CD4-positive, alpha-beta T cell treated with Interferon alpha-2 for 1 hour (primary cell): ENCODE measurements at places on chromosomes 1 and 21.

DNA sequence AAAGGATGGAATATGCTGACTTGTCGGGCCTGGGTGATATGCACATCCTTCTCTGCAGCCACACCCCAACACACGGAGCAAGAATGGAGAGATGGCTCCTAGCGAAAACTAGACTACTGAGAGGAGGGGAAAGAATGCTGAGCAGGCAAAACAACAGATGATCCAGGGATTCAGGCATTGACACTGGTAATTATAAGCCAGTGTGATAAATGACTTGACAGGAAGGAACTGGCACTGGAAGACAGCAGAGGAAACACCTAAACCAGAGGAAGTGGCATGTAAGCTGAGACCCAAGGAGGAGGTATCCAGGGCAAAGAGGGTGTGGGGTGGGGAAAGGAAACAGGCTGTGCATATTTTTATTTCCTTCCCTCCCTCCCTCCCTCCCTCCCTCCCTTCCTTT, 31.7 kb upstream of the KHDRBS1 start:
- DNase-seq = peak; percentile 65

- no peak for DNase-seq
Measured at GRCh38 chr1:198125995-198126735, 30.6 kb upstream of the NEK7 start.

DNA sequence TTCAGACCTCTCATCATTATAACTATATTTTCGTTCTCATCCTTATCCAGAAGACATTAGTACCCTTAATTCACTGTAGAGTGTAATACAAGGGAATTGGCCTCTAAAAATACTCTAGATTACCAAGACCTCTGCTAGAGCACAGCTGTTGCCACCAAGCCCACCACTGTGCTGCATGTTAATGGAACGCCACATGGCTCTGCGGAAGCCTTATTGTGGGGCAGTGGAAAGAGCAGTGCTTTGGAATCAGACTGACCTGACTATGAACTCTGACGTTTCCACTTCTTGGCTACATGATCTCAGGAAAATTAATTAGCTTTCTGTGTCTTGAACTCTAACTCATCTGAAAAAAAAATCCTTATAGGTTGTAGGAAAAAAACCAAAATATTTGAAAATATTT, 222.1 kb downstream of the LMX1A start:
- DNase-seq = no peak

GRCh38 chr1:47725511-47725991, 271.6 kb downstream of the TRABD2B start:
- no peak for DNase-seq

DNA sequence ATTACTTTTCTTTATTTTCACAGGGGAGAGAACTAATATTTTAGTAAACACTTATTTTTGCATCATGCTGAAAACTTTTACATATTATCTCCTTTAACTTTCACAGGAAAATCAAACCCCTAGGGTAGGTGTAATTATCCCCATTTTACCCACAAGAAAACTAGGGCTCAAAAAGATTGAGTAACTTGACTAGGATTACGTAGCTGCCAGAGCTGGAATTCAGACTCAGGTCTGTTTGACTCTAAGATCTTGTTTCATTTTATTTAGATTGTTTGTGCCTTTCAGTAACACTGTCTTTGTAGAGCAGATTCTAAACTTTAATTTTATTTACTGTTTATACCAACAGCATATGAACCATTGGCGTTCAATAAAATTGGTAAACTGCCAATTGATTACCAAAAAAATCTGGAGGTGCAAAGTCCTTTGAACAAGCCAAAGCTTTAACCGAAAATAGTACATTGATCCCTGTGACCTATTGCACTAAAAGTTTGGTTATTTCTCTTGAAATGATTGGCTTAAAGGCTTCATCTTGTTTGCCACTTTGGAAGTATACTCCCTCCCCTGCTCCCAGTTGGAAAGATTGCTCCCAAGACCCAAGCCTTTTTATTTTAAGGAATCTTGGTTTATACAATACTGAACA, 71.0 kb upstream of the WDR26 start:
- DNase-seq = no peak

DNA sequence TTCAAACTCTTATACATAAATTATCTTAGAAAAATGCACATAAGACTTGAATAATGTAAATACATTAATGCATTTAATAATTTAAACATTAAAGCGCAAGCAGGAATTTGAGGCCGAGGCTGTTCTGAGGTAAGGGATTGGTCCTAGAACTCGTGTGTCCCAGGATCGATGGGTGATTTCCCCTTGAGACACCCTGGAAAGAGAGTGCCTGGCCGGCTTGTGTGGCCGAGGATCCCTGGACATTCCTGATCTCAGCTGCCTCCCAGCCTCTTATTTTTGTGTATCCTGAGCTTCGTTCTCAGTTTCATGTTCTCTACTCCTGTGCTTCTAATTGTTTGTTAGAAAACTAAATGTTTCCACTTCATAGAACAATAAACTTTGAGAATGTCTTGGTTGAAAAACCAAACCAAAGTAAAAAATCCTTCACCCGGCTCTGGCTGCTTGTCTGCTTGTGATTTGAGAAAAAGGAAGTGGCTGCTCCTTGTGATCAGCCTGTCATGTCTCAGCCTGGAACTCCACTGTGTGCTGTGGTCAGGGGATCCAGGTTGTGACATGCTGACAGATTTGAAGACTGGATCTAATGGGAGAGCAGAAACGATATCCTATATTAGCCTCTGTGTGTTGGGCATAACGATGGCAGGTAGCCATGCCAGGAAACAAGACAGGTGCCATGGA, 40.7 kb downstream of the PEX14 start:
- peak; percentile 20 for DNase-seq

DNA sequence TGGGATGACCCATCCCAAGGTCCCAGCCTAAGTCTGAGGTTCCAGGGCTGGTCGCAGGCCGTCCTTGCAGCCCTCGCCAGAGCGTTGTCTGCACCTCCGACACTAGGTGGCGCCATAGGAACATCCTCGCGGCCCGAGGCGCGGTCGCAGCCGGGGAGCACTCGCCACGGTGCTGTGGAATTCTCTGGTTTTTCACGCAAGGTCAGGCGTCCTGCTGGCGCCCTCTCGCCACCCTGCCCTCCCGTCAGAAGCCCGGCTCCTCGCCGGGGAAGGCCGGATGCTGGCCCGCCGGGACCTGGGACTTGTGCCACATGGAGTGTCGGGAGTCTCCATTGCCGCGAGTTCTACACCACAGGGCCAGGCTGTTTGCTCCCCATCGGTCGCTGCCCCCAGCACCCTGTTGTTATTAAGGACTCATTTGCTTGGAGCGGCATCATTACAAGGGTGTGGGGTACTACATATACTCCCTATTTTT, 196.8 kb upstream of the LMO4 start:
- peak; percentile 63 for DNase-seq

DNA sequence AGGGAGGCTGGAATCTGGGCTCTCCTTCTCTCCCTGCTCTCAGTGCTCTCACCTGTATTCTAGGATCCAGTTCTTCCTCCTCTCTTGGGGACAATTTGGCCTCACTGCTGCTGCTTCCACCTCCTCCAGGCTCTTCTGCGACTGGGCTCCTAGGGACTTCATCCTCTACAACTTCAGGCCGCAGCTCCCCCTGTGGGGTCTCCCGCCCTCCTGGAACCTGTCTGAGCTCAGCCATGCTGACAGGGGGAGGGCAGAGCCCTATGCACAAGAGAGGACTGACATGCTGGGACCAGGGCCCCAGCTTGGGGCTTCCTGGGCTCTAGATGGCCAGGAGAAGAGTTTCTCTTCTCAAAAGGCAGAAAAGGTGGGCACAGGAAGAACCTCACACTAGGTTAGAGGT, 1.0 kb downstream of the SH3BP5L start:
- DNase-seq = no peak

- no peak for DNase-seq
Measured at GRCh38 chr1:77832901-77833300, 53.5 kb downstream of the MIGA1 start.

DNA sequence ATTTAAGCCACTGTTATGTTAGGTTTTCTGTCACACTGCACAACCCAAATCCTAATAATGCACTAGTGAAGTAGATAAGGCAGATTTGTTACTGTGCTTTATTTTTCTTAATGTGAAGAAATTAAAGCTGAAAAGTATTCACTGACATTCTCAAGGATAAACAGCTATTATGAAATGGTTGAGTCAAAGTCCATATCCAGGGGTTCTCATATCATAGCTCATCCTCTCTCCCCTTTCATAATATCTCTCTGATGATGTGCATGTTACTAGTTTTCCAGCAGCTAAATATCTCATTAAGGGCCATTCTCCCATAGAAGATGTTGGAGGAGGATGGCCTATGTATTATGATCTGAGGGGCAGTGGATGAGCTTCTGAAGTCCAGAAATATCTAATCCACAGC, 53.6 kb upstream of the CCDC190 start:
- no peak for DNase-seq
